ENCODE measurements at places on chromosomes 1 and 21. TPM values are rescaled to one million over a fixed set of nuclear protein-coding genes. Genes with fewer than 3 reads are reported as not detected.

The FMO4 gene
- total RNA-seq = 2.5 TPM

The ANKRD65 gene
- 1.6 TPM for total RNA-seq

The KCNE1 gene
- total RNA-seq = 0.24 TPM

The RHBG gene
- total RNA-seq = 3.5 TPM

- H3K4me3 ChIP-seq = no peak overlapping the region
- no peak overlapping the region for H3K27ac ChIP-seq
- DNase-seq = no peak
- H3K27me3 ChIP-seq = no peaks in the 10 kb centered on the region
- H3K4me1 ChIP-seq = no peaks in the 10 kb centered on the region
Measured at GRCh38 chr1:239527051-239527693, 140.8 kb downstream of the CHRM3 start.

DNA sequence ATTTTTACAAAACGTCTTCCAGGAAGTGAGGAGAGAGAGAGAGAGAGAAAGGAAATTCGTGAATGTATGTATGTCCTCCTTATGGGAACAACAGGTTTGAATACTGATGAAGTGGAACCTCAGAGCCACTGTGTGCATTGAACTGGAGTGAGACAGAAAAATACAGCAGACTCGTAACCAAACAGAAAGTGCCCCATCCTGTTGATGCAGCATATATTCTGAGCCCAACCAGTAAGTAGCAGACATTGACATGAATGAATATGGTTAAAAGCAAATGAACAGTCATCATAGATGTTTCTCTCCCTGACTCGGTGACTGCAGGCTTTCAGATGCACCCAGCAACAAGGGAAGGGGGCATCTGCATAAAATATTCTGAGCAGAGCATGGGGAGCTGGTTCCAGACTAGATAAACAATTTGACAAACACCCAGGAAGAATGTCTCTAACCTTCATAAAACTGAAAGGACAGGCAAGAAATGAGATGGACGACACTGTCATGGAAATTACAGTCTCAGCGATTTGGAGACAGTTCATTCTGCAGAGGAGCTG, 471.0 kb upstream of the PBX1 start:
- H3K36me3 ChIP-seq = no peaks in the 10 kb centered on the region
- no peaks in the 10 kb centered on the region for H3K4me1 ChIP-seq
- H3K27me3 ChIP-seq = no peaks in the 10 kb centered on the region
- no peak overlapping the region for H3K4me3 ChIP-seq
- no peak overlapping the region for H3K27ac ChIP-seq

DNA sequence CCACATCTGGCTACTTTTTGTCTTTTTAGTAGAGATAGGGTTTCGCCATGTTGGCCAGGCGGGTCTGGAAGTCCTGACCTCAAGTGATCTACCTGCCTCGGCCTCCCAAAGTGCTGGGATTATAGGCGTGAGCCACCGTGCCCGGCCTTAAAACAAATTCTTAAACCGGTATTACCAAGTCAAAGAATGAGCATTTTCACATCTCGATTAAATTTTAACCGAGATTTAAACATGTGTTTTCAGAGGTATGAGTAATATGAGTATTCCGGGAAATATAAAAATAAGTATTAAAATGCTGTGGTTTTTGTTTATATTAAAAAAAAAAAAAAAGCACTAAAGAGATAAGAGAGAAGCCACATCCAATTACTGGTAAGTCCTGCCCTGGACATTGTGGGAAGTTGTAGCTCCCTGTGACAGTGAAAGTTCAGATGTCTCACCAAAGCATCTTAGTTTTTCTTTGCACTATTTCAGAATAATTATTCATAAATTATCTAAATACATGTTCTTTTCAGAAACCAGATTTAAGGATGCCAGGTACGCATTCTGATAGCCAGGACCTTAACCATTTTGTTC, 24.9 kb downstream of the ZNF281 start:
- no peak overlapping the region for H3K4me3 ChIP-seq
- DNase-seq = no peak
- no peaks in the 10 kb centered on the region for H3K27me3 ChIP-seq
- H3K27ac ChIP-seq = no peak overlapping the region
- H3K4me1 ChIP-seq = peaks cover 3% of the 10 kb centered on the region
- H3K36me3 ChIP-seq = no peaks in the 10 kb centered on the region

DNA sequence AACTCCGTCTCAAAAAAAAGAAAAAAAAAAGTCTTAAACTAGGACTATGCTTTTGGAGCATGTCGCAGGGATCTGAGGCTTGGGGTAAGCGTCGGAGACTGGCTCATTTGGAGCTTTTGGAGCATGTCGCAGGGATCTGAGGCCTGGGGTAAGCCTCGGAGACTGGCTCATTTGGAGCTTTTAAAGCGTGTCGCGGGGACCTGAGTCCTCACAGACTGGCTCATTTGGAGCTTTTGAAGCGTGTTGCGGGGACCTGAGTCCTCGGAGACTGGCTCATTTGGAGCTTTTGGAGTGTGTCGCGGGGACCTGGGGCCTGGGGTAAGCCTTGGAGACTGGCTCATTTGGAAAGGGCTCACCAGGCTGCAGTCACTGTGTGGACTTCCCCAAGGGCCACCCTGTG, 13.6 kb upstream of the TSPEAR start:
- H3K27ac ChIP-seq = no peak overlapping the region
- DNase-seq = no peak
- peaks cover 8% of the 10 kb centered on the region for H3K27me3 ChIP-seq
- no peaks in the 10 kb centered on the region for H3K4me1 ChIP-seq
- H3K4me3 ChIP-seq = no peak overlapping the region

DNA sequence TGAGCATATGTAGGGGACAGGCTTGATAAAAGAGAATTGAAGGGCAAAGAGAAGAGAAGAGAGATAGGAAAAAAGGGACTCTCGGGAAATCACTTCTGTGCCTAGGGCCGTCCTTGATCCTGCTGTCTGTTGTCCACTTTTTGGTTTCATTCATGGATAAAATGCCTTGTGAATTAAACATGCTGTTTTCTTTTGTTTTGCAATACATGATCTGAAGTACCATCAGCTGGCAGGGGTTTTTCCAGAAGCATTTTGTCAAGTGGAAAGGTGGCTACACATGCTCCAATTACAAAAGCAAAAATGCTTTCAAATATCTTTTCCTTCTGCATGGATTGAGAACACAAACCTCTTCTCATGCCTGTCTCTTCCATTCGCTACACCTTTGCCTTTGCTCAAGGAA, 361.7 kb downstream of the PDE4B start:
- no peaks in the 10 kb centered on the region for H3K36me3 ChIP-seq
- H3K27me3 ChIP-seq = no peaks in the 10 kb centered on the region
- no peaks in the 10 kb centered on the region for H3K4me1 ChIP-seq
- no peak for DNase-seq
- H3K27ac ChIP-seq = no peak overlapping the region

Measured in endodermal cell (in vitro differentiated cells).